Osteocyte (in vitro differentiated cells): ENCODE measurements at places on chromosomes 11 and 22. TPM values are rescaled to one million over a fixed set of nuclear protein-coding genes. Genes with fewer than 3 reads are reported as not detected.

CHRM1 gene
- total RNA-seq: 0.27 and 0.31 TPM in 2 replicates

C1QTNF4 gene
- 0.37 and 0.51 TPM in 2 replicates for total RNA-seq

TMEM45B gene
- not detected in 2 replicates for total RNA-seq

PRODH gene
- total RNA-seq: 11.2 and 12.0 TPM in 2 replicates

ZNF215 gene
- 1.8 and 2.7 TPM in 2 replicates for total RNA-seq

CDC42BPG gene
- 0.68 and 1.7 TPM in 2 replicates for total RNA-seq

GRCh38 chr11:115476463-115477286, 27.5 kb downstream of the CADM1 start:
- DNase-seq: no peak

DNA sequence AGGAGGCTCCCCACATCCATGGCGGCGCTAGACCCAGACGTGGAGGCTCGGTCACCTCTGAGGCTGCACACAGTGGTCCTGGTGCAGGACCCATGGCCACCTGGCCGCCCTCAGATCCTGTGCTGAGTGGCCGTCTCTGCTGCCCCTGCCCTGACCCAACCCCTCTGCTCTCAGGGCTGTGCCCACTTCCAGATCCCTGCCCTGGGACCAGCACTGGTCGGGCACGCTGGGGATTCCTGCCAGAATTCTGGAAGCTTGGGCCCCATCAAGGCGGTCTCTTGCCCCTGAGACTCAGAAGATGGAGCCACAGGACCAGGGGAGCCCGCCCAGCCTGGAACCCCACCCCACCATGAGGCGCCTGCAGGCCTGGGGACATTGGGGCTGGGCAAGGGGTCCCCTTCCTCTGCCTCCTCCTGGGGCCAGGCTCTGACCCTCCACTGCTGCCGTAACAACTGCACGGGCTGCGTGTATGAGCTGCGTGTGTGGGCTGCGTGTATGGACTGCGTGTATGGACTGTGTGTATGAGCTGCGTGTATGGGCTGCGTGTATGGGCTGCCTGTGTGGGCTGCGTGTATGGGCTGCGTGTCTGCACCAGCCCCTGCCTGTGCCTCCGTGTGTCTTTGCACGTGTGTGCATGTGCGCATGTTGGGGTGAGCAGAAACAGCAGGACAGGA, 48.7 kb downstream of the IGLL1 start:
- DNase-seq: no peak

DNA sequence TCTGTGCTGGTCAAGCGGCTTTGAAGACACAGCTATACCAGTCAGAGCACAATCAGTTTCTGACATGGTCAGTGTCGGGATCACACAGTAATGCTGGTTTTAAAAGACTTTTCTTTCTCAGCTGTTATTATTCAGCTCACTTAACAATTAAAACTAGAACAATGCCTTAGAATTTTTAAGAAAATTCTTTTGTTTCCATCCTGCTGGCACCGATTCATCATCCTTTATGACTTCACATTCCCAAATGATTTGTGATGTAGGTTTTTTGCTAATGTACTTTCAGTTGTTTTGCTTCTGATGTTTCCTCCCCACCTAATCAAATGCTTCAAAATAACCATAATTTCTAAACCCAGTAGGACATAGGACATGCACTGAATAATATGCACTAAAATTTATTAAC, 34.5 kb upstream of the OLFML1 start:
- no peak for DNase-seq

DNA sequence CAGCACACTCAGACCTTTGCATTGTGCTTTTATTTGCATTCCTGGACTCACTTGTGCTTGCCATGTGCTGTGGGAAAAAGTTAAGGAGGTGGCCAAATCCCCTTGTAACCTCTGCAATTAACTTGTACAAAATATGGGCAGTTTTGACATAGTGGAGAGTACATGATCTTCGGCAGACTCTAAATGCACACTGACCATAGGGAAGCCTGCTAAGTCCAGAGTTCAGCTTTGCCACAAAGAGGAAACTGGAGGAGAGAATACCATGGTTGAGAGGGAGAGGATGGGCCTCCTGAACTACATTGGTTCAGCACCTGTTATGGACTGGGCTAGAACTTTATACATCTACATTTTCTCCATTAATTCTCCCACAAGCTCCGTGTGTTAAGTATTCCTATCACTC, 37.6 kb upstream of the CEP295 start:
- no peak for DNase-seq

DNA sequence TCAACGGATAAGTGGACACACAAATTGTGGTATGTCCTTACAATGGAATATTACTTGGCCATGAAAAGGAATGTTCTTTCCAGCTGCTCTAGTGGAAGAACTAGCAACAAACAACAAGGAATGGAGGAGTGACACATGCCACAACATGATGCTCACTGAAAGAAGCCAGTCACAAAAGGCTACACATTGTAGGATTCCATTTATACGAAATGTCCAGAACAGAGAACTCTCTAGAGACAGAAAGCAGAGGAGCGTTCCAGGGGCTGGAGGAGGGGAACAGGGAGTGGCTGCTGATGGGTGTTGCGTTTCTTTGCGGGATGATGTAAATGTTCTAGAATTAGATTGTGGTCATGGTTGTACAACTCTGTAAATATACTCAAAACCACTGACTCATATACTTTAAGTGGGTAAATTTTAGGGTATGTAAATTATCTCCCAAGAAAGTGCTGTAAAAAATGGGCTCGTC, 32.4 kb upstream of the PDGFB start:
- DNase-seq: no peak

DNA sequence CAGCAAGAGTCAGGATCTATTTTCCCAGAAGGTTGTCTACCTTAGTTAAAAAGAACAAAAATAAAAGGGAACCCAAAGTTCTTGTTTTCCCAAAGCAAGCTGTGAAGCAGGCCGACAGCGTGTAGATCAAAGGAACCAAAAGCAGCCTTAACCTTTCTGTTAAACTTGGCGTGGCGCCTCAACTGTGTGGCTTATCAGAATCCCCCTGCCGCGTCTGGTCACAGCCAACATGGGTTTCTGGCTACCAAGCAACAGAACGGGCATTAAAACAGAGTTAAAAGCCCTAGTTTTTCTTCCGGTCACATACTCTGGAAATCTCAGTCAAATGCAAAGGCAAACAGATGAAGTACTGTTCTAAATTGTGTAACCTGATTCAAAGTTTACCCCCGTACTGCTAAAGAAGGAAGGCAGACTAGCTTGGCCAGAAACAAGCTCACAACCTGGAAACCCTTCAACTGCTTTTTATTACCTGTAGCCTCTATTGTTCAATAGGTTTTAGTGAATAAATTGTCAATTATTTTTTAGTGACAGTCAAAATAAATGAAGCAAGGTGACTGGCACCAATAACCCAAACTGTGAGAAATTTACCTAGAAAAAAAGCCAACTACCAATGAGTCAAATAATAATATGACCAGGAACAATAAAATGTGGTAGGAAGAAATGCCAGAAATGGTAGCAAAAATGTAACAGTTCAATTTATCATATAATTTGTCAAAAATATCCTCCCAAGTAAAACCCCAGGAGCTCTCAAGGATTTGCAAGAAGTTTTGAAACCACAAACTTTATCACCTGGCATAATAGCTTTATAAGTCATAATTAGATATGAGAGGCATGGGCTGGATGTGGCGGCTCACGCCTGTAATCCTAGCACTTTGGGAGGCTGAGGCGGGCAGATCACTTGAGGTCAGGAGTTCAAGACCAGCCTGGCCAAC, 21.4 kb downstream of the CHKA start:
- no peak for DNase-seq

- no peak for DNase-seq
Observed at GRCh38 chr22:23387827-23388516, 192.1 kb downstream of the IGLL1 start.

DNA sequence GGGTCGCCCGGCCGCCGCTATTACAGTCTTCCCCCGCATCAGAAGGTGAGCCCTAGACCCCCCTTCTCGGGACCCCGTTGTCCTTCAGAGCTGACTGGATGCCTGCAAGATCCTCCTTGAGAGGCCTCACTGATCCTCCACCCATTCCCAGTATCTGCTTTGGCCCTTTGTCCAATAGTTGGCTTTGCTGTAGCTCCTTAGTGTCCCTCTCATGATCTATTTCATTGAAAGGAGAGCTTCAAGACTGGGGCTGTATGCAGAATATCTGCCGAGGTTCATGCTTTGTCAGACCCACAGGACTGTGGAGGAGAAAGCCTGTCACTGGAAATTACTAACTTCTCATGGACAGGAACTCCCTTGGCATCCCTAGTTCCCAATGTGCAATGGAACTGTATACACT, 499 bp downstream of the DLAT start:
- no peak for DNase-seq

GRCh38 chr11:85310479-85310878, 316.7 kb downstream of the DLG2 start:
- DNase-seq: no peak

- DNase-seq: no peak
Observed at GRCh38 chr22:17835256-17835655, 61.0 kb upstream of the BID start.

DNA sequence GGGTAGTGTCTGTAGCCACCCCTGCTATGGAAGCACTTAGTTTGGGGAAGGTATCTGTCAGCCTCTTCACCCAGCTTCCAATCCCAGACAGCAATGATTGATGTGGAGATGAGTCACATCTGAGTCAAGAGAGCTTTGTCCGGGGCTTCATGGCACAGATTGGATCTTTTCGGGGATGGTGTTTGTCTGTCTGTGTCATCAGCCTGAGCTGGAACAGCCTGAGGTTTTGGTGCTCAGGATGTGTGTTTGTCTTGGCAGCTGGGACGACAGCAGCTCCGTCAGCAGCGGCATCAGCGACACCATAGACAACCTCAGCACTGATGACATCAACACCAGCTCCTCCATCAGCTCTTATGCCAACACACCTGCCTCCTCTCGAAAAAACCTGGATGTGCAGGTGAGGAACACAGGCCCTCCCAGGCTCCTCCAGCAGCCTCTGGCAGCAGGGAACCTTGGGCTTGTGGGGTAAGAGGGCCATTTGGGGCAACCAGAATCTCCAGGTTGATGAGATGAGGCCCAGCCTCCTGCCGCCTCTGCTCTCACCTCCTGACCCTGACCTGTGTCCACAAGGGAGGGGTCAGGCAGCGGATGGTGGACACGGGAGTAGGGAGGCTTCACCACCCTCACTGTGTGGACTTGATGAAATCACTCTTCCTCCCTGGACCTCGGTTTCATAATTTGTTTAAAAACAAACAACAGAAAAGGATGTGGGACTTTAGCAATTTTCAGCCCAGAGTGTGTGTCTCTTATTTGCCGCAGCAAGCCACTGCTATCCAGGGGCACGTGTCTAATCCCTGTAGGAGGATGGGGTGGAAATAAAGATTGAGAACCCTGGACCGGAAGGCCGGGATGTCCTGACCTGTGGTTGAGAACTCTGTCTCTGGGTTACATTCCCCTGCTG, 124.3 kb downstream of the DBX1 start:
- DNase-seq: no peak

DNA sequence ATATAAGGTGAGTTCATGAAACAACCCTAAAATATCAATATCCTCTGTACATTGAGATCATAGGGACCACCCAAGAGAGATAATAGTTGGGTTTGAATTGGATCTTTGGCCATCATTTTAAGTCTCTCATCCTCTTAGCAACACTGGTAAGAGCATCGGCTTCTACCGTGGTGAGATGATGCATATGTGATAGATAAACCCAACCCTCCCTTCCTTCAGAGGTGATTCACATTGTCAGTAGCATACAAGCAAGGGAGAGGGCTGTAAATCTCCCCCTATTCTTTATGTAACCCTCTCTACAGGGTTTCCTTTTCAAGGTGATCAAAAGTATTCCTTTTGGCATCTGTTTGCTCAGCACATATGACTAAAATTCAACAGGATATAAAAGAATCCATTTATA, 102.4 kb upstream of the MTMR2 start:
- DNase-seq: no peak

DNA sequence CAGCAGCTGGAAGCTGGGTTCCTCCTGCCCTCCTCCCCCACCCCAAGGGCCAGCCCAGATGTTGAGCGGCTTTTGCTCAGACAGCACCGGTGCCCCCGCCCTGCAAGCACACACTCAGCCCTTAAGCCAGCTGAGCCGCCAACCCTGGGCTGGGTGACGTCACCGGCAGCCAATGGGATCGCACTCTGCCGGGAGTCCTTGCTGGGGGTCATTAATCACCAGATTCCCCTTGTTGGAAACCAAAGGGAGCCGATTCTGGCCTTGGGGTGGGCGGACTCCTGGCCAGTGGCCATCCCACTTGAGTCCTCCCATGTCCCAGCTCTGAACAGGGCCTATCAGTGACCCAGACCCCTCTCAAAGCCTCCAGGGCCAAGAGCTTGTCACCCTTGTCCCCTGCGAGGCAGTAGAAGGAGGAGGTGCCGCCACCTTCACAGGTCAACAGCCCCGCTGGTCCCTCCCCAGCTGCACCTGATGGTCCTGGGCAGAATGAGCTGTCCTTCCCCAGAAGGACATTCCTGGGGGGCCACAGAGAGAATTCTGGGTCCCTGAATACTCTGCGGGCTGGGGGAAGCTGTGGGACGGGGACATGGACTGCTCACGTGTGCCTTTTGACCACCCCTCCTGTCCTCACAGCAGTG, 7.4 kb downstream of the DUSP8 start:
- peak; percentile 85 for DNase-seq

DNA sequence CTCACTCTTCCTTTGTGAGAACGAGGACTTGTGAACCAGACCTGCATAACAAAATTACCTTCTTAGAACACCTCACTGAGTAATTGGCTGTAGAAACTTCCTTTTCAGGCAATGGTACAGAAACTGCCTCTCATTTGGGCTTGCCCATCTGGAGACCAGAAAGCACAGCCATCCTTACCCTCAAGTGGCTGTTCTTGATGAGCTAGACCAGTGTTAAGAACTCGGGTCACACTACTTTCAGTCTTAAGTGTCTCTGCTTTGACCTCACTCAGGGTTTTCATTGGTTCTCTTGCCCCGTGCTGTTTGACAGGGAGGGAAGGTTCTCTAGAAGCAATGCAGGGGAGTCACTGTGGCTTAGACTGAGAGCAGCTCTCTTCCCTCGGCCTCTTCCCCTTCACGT, 29.3 kb downstream of the NAT10 start:
- DNase-seq: no peak

DNA sequence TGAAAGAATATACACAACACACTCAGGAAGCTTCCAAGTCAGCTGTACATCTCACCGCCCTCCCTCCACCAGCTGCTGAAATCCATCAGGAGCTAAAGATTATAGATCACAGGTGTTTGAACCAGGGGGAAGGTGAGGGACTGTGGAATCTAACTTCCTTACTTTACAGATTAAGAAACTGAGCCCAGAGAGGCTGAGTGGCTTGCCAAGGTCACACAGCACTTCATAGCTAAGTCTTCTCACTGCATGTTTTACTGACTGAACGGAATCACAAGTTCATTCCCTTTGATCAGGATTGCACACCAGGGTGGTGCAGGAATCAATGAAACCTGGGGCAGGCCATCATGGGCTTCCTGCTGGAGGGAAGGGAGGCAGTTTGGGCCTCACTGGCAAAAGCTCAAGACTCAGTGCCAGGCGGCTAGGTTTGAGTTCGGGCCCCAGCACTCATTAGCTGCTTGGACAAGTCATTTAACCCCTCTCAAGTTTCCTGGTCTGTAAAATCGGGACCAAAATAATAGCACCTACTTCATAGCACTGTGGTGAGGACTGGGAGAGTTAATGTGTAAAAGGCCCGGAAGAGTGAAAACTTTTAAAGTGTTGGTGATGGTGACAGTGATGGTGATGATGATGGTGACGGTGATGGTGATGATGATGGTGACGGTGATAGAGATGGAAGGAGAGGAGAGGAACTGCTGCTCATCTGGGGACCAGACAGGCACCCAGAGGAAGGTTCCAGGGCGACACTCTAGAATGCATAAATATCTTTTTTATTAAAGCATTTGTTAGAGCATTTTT, 8.2 kb downstream of the CD5 start:
- DNase-seq: no peak

- no peak for DNase-seq
Observed at GRCh38 chr11:37525336-37525735, 927.3 kb upstream of the RAG2 start.
